ENCODE measurements at places on chromosomes 5 and 9. TPM values are rescaled to one million over a fixed set of nuclear protein-coding genes. Genes with fewer than 3 reads are reported as not detected.

Gene PCDHB9
- total RNA-seq, result 3.1 TPM

Gene HTR4
- total RNA-seq, result not detected

Gene PRDM9
- total RNA-seq, result not detected

Gene TEK
- total RNA-seq, result 14.6 TPM

Gene CLTB
- 29.2 TPM for total RNA-seq

Gene KIF4B
- total RNA-seq, result not detected

Gene PCDHGA2
- total RNA-seq, result 0.71 TPM

All from neural progenitor cell (in vitro differentiated cells).